SJCRH30 (cell line): ENCODE measurements at places on chromosomes 4 and X.

DNA sequence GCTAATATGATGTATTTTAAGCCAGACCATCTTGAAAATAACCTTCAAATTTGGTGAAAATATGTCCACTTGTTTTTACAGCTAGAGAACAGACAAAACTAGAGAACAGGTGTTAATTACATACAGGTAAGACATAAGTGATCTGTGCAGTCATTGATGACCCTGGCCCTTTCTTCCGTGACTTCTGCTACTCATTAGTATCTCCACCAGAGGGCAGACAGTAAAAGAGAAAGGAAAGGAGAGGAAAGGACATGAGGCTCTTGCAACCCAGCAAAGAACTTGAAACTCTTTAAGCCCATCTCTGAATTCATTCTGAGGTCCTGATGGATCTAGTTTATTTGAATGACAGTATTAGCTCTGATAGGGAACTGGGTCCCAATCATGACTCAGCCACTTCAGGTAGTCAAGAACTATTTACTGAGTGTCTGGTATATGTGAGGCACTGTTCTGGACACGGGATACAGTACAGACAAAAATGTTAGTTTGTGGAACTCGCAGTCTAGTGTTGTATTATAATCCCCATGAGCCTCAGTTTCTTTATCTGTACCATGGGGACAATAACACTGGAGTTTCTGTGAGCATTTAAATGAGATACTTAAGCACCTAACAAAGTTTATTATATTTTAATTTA, 121.0 kb upstream of the TEX13D start:
- peak; percentile 12 for DNase-seq

- DNase-seq = peak; percentile 36
Measured at GRCh38 chrX:124194901-124195300, 137.6 kb upstream of the TEX13D start.

DNA sequence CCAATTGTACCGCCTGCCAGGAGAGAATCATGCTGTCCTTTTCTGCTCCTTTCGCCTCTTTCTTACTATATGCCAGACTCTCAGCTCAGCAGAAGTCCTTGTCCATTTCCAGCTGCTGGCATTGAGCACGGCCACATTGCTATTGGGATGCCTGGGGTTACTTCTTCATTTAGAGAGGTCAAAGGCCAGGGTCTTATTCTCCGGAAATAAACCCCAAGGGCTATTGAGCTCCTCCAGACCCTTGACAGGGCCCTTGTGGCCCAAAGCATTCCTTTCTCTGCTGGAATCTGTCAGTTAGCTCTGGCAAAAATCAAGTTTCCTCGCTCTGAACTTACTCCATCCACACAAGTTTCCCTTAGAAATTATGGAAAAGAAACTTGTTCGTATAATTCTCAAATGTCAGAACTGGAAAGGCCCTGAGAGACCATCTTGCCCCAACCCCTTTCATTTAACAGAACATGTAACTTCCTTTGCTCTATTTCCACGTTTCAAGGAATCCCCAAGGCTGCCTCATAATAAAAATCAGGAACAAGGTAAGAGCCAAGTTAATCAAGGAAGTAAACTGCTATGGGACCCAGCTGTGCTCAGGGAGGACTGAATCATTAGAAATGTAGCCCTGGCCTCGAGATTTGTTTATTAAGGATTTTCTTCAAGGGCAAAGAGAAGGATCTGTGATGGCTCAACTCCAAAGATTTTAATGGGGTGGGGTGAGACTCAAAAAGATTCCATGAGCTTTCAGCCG, 11.8 kb downstream of the AKAP4 start:
- DNase-seq = no peak

- DNase-seq = no peak
Measured at GRCh38 chr4:118743867-118744266, 58.7 kb downstream of the METTL14 start.

DNA sequence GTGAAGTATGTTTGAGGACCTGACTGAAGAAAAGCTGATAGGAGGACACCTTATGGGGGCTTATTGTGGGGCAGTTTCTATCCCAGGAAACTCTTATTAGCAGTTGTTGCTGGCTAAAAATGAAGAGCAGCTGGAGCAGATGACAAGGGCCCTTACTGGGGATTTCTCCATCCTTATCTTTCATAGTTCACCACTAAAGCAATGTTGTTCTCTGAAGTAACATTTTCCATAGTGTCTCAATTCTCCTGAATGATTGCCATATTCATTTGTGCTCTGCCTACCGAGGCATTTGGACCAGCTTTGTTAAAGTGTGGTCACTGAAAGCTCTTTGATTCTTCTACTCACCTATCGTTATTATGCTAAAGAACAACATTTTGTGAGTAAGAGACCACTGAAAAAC, 7.7 kb downstream of the ENOX2 start:
- DNase-seq = no peak

DNA sequence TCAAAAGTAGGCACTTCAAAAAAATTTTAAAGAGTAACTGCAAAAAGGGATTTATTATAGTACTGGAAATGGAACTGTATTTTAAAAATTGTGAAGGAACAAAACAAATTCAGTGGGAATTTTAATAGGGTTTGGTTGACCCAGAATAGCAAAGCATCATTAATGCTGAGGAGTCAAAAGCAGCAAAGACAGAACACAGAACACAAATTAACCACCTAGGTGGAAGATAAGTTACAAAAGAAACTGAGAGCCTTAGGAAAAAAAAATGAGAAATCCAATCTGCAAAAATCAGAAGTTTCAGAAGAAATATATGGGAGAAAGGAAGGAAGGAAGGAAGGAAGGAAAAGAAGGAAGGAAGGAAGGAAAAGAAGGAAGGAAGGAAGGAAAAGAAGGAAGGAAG, 49.2 kb upstream of the NAF1 start:
- no peak for DNase-seq

DNA sequence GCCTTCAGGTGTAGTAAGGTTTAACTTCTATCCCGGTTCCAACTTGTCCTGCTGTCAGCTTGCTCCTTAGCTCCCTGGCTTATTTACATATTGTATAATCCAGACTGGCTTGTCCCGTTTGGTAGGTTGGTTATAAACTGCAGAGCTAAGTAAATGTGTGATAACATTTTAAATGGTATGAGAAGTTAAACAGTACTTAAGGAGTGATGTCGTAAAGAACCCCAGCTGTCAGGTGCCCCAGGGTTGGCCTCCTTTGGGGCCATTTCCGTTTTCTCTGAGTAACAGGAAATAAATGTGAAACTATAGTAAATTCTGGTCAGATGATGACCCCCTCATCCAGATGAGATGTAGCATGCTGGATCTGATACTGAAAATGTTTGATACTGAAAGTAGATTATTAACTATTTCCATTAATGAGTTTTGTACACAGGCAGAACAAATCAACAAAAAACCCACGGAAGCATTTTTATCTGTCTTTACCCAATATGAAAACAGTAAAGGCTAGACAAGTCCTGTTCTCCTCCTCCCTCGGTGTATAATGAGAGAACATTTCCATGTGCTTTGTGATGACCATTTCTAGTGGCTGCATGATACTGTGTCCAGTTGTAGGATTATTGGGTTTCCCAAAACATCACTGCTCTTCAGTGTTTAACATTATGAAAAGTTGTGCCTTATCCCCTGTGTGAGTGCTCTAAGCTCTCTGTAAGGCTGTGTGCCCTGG, 22.4 kb downstream of the GAB1 start:
- DNase-seq = no peak

GRCh38 chr4:113455061-113455460, 306.5 kb downstream of the CAMK2D start:
- DNase-seq = peak; percentile 70

GRCh38 chr4:113162089-113162488, 112.6 kb downstream of the ANK2 start:
- DNase-seq = no peak

DNA sequence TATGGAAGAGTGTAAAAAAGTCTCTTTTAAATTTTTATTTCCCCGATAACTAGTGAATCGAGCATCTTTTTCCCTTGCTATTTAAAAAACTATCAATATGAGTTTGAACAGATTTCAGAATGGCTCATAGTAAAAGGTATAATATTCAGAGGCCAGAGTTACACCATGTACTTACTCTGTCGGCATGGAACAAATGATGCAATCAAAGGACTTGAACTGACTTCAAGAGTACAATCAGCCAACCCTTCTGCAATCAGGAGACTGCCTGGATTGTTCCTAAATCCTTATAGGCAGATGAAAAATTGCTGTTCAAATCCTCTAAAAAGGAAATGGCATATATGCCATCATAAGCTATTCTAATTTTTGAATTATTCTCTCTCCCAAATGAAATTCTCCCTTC, 273.3 kb downstream of the SH2D1A start:
- DNase-seq = no peak

- DNase-seq = no peak
Measured at GRCh38 chrX:148612431-148612830, 112.0 kb downstream of the AFF2 start.

DNA sequence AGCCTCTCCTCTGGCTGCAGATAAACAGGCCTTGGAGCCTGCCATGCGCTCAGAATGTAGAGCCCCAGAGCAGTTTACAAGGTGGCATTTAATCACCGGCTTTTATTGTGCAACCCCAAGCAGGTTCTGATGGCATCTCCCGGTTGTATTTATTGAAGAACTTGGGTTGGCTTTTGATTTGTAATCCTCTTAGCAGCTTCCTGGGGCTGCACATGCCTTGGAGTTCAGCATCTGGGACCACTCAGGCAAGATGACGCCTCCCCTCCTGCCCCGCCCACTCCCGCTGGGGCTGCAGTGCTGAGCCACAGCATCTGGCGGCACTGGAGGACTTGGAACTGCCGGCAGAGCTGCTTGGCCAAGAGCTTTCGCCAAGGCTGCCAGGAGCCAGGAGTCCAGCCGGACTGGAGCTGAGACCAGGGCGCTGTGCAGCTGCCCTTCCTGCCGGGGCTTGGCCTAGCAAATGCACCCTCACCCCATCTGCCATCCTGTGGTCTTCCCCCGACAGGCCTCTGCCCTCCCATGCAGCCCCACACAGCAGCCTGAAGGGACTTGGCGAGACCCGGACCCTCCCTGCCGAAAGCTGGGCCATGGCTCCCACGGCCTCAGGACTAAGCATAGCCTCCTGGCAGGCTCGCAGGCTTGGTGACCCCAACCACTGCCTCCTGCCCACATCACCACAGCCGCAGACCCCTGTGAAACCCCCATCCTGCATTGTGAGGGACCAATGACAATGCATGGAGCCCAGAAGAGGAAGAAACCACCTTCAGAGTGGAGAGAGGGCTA, 5.4 kb downstream of the HTRA3 start:
- DNase-seq = peak; percentile 86

GRCh38 chrX:41522081-41522480, 74.9 kb downstream of the NYX start:
- no peak for DNase-seq

- DNase-seq = peak; percentile 18
Measured at GRCh38 chr4:170589597-170590191, 499.9 kb upstream of the AADAT start.

GRCh38 chr4:104868958-104869357, 277.7 kb upstream of the TET2 start:
- no peak for DNase-seq

DNA sequence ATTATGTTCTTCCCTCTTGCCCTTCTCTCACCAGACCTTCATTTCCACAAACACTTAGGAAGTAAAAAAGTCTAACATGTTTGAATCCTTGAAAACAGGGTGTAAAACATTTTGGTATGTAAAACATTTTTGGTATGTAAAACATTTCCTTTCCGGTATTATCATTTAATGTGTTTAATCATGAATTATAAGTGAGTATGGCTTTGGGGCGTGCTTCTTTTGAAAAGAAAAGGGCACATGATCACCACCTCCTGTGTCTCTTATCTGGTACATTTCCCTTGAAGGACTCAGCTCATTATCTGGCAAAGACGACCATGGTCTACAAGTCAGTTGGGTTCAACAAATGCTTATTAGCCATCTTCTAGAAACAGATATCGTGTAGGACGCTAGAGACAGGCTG, 283.6 kb downstream of the FRMPD4 start:
- DNase-seq = no peak

DNA sequence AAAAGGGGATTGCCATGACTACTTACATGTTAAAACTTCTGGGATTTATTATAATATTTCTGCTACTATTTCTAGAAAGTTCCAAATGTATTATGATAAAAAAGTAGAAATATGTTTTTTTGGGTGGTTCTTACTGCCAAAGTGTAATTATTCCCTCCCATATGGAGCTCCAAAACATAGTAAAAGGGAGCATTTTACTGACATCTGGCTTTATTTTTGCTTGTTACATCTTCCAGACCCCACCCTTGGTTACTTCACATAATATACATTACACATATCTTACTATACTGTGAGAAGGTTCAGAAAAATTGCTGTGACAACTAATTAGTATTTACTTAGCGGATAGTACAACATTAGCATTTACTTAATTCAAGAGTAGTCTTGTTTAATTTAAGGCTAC, 205.1 kb upstream of the TLL1 start:
- DNase-seq = no peak

DNA sequence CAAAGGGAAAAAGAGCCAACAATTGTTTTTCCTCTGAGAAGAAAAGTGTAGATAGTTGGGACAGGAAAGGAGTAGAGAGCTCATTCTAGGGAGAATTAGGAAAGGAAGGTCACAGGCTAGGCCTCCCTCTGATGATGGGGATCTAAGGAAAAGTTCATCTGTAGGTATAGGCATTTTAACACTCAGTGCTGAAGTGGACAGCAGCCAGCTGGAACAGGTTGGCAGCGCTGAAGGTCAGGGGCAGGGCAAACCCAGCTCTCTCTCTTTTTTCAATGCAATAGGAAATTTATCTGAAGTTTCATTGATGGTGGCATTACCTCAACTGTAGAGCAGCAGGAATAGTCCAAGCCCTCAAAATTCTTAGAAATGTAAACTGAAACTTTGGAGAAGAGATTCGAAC, 98.5 kb upstream of the ETNPPL start:
- peak; percentile 47 for DNase-seq

DNA sequence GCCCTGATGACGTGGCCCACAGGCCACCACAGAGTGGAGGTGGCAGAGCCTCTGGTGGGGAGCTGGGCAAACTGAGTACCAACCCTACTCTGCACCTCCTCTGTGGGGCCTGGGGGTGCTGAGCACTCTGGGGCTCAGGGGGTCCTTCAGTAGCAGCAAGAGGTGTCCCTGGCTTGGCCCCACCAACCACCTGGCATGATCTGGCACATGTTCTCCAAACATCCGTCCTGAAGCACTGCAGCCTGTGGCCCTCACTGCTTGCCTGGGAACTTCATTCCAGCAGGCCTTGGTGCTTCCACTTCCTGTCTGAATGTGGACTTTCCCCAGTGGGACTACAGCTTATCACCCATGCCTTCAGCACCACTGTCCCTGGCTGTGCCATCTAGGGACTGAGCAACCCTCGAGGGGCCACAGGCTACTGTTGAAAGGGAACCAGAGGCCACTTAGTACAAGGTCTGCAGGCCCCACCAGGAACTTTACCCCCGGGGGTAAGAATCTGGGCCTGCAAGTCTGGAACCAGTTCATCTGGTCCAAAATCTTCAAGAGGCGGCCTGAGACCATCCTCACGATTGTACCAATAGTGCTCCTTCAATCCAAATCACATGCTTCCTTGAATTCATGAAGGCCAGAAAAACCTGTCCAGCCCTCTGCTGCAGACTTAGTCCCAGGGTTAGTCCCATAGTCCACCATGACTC, 13.2 kb downstream of the TNIP2 start:
- DNase-seq = no peak
